GM19239 (cell line): ENCODE measurements at places on chromosomes 1 and 21.

GRCh38 chr1:6503884-6504602 is 12.6 kb upstream of the PLEKHG5 start:
- no peak for DNase-seq

GRCh38 chr1:10704368-10704882 is 92.0 kb downstream of the CASZ1 start:
- DNase-seq, result no peak

DNA sequence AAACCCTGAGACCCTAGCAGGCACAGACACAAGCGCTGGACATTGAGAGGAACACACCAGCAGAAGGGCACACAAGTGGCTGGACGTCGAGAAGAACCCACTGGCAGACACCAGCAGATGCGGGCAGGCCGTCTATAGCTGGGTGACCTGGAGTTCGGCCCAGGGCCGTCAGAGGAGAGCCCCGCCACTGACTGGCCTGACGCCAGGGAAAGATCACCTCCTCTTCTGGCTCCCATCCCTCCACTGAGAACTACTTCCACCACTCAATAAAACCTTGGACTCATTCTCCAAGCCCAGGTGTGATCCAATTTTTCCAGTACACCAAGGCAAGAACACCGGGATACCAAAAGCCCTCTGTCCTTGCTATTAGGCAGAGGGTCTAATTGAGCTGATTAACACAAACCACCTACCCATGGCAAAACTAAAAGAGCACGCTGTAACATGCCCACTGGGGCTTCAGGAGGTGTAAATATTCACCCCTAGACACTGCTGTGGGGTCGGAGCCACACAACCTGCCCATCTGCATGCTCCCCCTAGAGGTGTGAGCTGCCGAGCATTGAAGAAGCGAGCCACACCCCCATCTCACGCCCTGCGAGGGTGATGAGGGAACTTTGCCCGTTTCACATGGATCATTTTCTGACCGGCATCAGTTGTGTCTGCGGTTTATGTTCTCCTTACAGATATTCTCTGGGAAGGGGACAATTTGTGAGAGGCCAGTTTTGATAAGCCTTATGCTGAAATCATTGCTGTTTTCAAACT is 104.8 kb downstream of the HLX start:
- DNase-seq, result no peak

DNA sequence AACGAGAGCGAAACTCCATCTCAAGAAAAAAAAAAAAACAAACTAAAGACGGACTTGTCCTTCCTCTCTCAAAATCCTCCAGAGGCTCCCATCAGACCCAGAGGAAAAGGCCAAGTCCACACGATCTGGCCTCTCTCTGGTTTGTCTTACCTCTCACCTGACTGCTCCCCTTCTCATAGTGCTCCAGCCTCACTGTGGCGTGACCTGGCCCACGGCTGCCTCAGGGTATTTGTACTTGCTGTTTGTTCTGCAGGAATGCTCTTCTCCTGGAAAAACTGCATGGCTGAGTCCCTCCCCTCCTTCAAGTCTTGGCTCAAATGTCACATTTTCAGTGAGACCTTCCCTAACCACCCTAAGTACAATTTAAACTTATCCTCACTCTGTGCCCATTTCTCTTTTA is 8.0 kb upstream of the BRWD1 start:
- DNase-seq, result no peak

GRCh38 chr1:11735531-11735853 is 444 bp upstream of the AGTRAP start:
- no peak for DNase-seq

GRCh38 chr1:6386371-6386949 is 7.1 kb downstream of the ACOT7 start:
- no peak for DNase-seq

- DNase-seq, result no peak
These were observed 36.0 kb downstream of the NUAK2 start for GRCh38 chr1:205285381-205286101.

DNA sequence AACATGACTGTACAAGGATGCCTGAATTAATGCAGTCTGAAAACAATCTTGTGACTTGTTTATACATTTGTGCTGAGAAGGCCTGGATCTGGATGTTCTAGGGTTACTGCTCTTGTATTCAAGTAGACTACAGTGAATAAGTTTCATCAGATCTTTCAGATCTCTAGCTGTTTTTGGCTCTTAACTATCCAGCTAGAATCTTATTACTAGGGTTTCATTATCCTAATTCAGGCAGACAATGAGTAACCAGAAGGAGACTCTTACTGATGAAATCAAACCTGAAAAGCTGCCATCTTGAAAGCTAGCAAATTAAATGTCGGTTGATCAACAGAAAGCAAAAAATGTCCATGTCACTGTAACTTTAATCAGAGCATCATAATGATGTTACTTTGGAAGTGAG is 112.5 kb upstream of the KCNK2 start:
- DNase-seq, result no peak

DNA sequence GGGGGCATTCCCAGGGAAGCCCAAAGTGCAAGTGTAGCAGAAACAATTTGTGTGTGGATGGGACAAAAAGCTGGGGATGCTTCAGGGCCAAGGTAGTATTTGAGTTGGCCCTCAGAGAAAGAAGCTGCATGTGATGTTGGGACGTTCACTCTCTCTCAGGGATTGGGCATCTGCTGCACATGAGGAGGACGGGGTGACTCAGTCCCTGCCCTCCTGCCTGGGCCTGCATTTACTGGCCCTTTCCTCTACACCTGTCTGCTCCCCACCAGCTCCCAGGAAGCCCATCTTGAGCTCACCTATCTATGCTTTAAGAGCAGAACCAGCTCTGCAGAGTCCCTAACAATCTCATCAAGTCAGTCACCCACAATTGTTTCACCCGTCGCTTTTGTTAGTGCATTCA is 23.5 kb upstream of the MPZL1 start:
- DNase-seq, result no peak

DNA sequence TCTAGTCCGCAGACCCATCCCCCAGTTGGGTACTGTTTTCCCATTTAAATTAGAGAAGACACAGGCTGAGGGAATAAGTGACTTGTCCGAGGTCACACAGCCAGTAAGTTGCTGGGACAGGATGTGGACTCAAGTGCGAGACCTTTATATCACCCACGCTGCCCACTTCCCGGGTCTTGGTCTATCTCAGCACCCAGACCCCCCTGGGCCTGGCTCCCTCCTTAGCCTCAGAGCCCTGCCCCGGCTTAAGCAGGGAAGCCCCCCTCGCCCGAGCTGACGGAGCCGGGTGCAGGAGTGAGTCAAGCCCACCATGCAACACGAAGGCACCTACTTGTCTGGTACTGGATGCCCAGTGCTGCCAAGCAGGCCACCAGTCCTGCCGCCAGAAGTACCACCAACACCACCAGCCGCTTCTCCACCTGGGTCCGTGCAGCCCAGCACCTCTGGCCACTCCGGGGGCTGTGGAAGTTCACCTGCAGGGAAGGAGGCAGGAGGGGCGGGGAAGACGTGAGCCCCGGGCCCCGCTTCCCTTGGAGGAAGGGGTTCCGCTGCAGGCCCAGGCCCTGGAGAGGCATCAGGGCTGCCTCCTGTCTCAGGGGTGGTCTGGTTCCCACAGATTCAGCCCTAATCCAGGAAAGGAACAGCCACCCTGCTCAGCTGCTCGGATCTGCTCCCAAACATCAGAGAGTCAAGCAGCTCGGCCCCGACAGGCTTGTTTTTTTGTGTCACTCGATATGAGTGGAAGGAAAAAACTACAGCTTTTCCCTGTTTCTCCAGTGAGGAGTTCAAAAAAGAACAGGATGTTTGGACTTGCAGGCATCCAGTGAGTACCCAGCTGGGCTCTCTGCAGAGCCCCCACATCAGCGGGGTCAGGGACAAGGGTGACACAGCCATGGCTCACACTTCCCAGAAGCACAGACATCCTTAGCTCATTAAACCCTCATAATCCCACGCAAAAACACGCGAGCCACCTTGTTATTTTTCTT is 11.1 kb downstream of the ECE1 start:
- no peak for DNase-seq

DNA sequence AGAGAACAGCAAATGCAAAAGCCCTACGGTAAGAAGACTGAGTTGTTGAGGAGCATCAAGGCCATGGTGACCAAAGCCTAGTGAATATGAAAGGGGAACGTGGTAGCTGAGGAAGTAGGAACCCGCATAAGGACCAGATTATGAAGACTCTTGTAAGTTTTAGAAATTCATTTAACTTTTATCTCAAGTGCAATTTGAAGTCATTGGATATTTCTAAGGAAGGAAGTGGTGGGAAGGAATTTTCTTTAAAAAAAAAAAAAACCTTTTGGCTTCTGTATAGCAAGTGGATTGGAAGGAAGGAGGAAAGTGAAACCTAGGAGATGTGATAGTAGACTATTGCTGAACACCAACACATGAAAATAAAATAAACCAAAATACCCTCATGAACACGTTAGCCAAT is 119.0 kb downstream of the TNFSF18 start:
- DNase-seq, result no peak

- DNase-seq, result no peak
These were observed 149.6 kb downstream of the RHOU start for GRCh38 chr1:228884615-228885566.
